Mucosa of gallbladder (tissue), 1 donor: ENCODE measurements at places on chromosomes 5 and 9. TPM values are rescaled to one million over a fixed set of nuclear protein-coding genes. Genes with fewer than 3 reads are reported as not detected.

- no peak for DNase-seq
These were observed 95.0 kb downstream of the MRPS27 start for GRCh38 chr5:72224946-72225463.

DNA sequence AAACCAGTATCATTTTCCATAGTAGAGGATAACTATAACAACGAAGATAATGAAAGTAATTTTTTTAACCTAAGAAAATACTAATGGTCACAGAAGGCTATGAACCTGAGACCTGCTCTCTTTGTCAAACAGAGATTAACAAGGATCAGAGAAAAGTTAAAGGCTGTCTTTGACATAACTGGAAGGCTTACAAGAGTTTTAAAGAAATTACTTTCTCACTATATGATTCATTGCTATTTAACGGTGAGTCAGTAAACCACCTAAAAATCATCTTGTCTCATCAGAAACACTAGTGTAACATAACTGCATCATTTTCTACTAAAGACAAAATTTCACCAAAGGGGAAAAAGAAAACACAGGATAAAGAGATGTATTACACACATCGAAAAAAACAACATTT is 19.3 kb downstream of the MLANA start:
- no peak for DNase-seq

DNA sequence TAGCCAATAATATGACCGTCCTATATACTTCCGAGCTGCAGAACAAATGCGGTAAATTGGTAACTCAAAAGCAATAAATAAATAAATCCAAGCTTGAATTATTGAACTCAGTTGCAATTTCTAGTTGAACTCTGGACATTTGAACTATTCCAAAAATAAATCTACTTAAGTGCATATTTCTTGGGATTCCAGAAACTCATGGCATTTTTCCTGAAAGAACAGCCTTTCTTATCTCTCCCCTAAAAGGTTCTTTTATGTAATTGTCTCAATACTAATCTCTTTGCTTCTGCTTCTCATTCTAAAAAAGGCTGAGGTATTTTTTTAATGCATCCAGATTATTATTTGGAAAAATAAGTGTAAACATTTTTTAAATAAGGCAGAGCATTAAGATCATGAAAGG is 131.7 kb downstream of the TRPM6 start:
- DNase-seq = no peak

The GRIN3A gene
- not detected for total RNA-seq

The ECM2 gene
- 8.2 TPM for total RNA-seq

DNA sequence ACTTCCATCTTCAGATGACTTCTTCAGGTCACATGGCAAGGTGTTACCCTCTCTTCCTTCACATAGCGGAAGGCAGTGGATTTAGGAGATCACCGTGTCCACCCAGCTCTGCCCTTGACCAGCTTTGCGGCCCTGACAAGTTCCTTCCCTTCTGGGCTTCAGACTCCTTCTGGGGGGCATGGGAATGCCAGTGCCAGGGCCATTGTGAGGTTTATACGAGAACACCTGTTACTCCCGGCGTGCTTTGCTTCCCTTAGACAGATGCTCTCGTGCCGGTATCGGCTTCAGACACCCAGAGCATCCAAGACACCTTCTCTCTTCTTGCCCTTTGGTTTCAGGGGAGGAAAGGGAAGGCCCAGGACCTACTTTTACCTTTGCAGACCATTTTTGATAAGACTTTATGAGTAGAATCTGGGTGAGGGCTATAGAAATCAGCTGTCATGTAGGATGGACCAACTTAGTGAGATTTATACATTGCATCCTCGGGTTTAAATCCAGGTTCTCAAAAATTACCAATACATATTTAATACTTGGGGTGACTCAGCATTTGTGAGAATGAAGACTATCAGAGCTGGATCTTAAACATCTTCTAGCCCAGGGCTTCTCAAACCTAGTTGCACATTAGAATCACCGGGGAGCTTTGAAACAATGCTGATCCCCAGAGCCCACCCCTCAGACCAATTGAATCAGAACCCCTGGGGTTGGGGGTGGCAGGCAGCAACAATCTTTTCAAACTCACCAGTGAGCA is 138.2 kb downstream of the MVB12B start:
- no peak for DNase-seq

The SCGB3A2 gene
- total RNA-seq = not detected

DNA sequence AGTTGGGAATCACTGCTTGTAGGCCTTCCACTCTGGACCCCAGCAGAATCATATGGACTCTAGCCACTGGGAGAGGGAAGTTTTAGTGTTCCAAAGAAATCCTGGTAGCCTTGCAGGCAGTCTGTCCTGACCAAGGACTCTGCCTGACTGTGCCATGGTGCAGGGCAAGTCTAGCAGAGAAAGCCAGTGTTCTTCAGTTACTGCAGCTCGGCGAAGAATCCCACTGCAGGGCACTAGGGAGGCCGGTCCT is 20.3 kb upstream of the MATR3 start:
- no peak for DNase-seq
